Germinal center (tissue), 1 donor: ENCODE measurements at places on chromosomes 11 and 22.
A peak's percentile ranks its signal among the peaks of the same experiment; 100 is the strongest.

DNA sequence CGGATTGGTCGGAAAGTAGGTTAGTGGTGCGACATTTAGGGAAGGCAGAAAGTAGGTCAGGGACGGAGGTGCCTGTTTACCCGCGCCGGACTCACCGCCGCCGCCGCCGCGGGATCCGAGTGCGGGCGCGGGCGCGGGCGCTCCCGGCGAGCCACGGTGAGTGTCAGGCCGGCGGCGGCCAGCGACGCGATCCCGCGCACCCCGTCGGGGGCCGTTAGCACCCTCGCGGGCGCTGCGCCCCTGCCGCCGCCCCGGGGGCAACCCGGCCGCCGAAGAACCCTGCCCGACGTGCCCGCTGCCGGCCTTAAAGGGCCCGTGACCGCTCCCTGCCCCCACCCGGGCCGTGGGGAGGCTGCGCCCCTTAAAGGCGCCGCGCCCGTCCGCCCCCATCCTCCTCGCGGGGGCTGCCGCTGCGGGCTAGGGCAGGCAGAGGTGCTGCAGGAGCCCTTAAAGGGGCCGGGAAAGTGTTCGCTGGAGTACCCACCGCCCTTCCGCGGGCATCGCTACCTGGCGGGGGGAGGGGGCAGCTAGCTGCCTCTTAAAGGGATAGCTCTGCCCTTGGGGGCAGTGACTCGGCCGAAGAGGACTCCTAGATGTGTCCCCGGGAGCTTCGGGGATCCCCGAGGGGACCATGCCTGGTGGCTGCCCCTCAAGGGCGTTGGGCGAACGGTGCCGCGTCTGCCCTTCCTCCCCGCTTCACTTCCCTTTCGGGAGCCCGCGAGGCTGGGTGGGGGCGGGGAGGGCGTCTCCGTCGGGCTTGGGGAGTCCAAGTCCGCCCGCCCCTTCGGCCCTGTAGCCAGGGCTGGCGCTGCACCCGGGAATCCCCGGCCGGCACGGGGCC lies at the start of gene BMAL1:
BMAL1 (plus strand) TSS at position 23 of the 841 bp plus-strand sequence. CDS start 76,519 bp downstream, outside the sequence.
- DNase-seq = peak; percentile 33

DNA sequence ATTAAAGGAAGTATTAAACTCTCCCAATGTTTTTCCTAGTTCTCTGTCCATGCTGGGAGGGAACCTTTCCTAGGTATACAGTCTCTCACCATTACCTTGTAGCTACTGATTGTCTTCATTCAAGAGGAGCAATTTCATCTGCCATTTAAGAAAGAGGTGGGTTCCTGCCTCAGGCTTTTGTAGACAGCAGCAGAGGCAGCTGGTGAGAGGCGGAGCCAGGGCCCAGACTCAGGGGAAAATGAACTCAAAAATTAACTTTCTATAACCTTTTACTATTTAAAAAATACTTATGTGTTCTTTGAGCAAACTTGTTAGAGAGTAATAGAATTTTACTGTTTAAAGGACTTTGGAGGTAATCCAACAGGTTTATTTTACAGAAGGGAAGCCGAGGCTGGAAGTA lies 133.0 kb downstream of the SNX19 start:
- no peak for DNase-seq

DNA sequence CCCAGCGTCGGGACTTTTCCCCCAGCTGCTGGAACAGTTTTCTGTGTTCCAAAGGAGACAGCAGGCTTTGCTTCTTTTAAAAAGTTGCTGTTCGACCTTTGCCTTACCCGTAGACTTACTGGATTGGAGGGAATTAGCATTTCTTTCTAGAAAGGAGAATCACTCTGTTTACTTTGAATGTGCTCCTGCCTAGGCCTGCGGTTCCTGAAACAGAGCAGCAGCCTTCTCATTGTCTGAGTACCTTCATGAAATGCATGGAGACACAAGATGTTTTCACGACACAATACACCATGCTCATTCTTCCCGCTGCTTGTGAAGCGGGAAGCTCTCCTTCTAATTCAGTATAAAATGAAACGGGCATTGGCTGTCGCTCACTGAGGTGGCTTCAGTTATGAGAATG lies 196.2 kb downstream of the TBC1D22A start:
- DNase-seq = no peak

- no peak for DNase-seq
Observed at GRCh38 chr22:23409976-23410375, 170.1 kb downstream of the IGLL1 start.

GRCh38 chr11:21566521-21567117 lies 626.3 kb upstream of the ANO5 start:
- no peak for DNase-seq
